Renal cortical epithelial cell (primary cell): ENCODE measurements at places on chromosomes 7 and 10. TPM values are rescaled to one million over a fixed set of nuclear protein-coding genes. Genes with fewer than 3 reads are reported as not detected.

GRCh38 chr10:110509560-110509959 is 11.9 kb downstream of the DUSP5 start:
- DNase-seq = no peak

DNA sequence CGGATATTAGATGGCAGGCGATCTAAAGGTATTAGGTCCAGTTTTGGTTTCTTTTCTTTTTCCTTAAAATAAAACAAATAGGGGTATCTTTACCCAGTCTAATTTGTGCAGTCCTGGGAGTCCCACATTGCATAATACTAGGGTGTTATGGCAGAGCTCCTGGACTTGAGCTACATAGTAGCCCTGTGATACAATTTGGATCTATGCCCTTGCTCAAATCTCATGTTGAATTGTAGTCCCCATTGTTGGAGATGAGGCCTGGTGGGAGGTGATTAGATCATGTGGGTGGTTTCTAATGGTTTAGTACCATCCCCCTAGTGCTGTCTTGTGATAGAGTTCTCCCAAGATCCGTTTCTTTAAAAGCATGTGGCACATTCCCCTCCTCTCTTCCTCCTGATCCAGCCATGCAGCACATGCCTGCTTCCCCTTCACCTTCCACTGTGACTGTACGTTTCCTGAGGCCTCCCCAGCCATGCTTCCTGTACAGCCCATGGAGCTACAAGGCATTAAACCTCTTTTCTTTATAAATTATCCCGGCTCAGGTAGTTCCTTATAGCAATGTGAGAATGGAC is 141.9 kb downstream of the RPS24 start:
- DNase-seq = no peak

- peak; percentile 15 for DNase-seq
Observed at GRCh38 chr7:1397491-1398327, 61.6 kb downstream of the MICALL2 start.

- peak; percentile 90 for DNase-seq
Observed at GRCh38 chr10:97888641-97889262, 39.1 kb downstream of the GOLGA7B start.

GRCh38 chr10:128854963-128855362 is 612.1 kb upstream of the MGMT start:
- DNase-seq = peak; percentile 61

- DNase-seq = no peak
Observed at GRCh38 chr7:97018791-97019531, 5.7 kb downstream of the DLX5 start.

GRCh38 chr7:72504061-72504706 is 92.0 kb upstream of the CALN1 start:
- DNase-seq = no peak

NKX2-3 gene
- not detected in 2 replicates for total RNA-seq

ECHS1 gene
- 110 and 133 TPM in 2 replicates for total RNA-seq

NPY gene
- total RNA-seq = not detected in 2 replicates

- peak; percentile 96 for DNase-seq
Observed at GRCh38 chr10:127579640-127580039, 30.5 kb downstream of the NPS start.

- DNase-seq = no peak
Observed at GRCh38 chr10:29119374-29119773, 169.5 kb upstream of the LYZL1 start.

CALML5 gene
- total RNA-seq = not detected in 2 replicates

GRCh38 chr7:135321556-135321955 is 87.9 kb downstream of the STRA8 start:
- peak; percentile 68 for DNase-seq

- DNase-seq = no peak
Observed at GRCh38 chr10:100879741-100880360, 32.9 kb upstream of the SLF2 start.

GRCh38 chr10:96814264-96814663 is 17.8 kb upstream of the LCOR start:
- DNase-seq = peak; percentile 90

AGR2 gene
- total RNA-seq = 18.6 and 29.0 TPM in 2 replicates

DNA sequence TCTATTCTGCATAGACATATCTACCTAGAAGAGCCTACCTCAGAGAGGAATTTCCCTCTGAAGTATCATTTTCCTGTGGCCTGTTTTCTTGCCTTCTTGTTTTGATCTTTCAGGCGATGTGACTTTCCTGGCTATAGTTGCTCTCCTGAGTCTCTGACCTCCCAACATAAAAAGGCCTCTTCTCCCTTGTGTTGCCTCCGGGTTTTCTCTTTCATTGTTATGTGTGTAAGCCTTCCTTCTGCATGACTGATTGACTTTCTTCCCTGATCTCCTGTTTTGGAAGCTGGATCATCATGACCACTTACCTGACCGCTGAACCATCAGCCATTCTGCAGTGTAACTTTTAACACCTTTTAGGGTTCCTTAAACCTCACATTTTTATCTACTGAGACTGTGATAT is 441.5 kb upstream of the ETV1 start:
- DNase-seq = no peak

- no peak for DNase-seq
Observed at GRCh38 chr10:24884316-24884715, 68.1 kb downstream of the PRTFDC1 start.

GRCh38 chr7:36138209-36138608 is 14.8 kb upstream of the EEPD1 start:
- no peak for DNase-seq

ENKUR gene
- total RNA-seq = 1.4 TPM in 1 of 2 replicates, not detected in the other

HABP2 gene
- total RNA-seq = 0.17 and 28.8 TPM in 2 replicates

CYP3A7 gene
- not detected in 2 replicates for total RNA-seq
